ENCODE measurements at places on chromosomes 12 and 14.

GRCh38 chr12:33310471-33310870 is 129.1 kb downstream of the SYT10 start:
- DNase-seq = no peak

GRCh38 chr12:102534899-102535298 is 54.5 kb upstream of the IGF1 start:
- no peak for DNase-seq

DNA sequence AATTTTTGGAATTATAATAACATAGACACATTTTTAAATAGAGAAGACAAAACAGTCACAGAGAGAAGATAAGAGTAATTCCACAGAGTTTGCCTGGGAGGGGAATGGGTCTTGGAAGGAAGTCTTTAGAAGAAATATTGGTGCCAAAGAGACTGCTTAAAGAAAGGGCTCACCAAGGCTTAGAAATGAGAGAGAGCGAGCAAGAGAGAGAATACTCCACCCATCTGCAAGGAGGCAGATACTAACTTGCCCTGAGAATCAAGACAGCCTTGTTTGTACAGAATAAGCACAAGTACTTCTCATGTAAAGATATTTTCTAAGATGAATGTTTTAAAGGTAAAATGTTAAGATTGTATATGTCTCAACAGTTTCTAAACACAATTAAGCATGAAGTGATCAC is 165.5 kb downstream of the SLC38A4 start:
- DNase-seq = no peak

DNA sequence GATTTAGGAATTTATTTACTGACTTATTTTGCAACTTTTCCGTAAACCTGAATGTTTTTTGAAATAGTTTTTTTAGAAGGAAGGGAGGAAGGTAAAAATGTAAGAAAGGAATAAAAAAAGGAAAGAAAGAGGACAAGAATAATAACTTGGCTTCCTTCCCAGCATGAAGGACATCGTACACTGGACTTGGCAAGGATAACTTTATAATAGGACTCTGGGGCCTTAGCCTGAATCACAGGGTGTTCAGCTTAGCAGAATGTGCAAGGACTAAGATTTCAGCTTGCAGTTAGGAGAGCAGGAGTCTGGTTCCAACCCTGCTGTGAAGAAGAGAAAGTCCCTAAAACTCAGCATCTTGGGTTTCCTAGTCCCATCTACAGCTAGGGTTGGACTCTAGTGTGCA is 1053.3 kb downstream of the VRK1 start:
- no peak for DNase-seq

DNA sequence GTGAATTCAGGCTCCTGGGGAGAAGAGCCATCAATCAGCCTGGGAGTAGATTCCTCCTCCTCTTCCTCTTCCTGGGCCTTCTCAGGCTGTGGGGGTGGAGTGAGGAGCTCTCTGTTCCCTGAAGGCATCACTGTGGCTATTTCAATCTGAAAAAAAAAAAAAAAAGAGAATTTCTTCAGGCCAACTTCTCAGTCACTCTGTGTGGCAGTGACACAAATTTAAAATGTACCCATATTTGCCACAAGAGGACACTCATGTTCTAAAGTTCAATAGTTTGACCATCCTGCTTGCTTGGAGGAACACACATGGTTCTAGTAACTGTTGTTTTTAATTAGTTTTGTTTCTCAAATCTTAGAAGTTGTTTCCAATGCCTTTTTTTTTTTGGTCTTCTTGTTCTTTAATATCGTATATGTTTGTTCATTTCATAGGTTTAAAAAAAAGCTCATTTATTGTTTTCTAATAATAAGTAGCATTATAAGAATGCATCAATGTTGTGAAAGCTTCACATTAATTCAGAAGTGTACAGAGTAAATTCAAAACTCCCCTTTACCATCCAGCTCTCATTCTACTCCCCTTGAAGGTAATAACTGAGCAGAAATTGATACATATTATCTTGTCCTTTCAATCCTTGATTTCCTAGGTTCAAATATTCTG is 23.3 kb upstream of the CCER1 start:
- no peak for DNase-seq

GRCh38 chr12:103672401-103673119 is 85.5 kb downstream of the STAB2 start:
- no peak for DNase-seq

DNA sequence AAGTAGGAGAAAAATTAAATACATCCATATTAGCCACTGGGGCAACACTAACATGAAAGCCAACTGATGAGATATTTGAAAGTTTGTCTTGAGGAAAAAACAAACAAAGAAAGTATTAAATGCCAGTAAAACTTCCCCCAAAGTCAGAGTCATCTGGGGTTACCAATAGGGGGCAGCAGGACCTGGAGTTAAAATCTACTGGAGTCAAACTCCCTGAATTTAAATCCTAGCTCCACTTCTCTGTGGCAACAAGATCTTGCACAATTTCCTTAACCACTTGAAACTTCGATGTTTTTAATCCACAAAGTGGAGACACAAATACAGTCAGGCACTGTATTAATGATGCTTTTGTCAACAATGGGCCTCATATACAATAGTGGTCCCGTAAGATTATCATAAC is 14.4 kb downstream of the PLEKHG7 start:
- DNase-seq = no peak

Data from hematopoietic multipotent progenitor cell treated with erythropoietin and hydrocortisone succinate and interleukin-3 and kit ligand, for 17 days (in vitro differentiated cells).